Stimulated activated CD4-positive, alpha-beta T cell treated with anti-CD3 and anti-CD28 coated beads, Interleukin-1b, Interleukin-23, amount 100 ng/mL, for 1 hour (primary cell): ENCODE measurements at places on chromosomes 7 and 10.

DNA sequence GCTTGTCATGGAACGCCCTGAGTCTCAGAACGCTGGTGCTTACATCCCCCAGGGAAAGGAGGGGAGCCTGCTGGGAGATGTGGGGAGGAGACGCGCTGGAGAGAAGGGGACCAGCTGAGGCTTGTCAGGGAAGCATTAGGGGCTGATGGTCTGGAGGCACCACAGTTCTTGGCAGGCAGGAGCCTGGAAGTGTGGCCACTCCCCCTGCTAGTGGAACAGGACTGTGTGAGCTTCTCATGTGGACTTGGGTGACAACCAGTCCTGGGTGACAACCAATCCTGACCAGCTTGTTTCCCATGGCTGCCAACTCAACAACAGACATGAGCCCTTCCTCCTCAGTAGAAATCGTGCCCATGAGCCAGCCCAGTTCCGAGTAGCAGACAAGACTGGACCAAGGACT lies 87.8 kb downstream of the SPDYE5 start:
- DNase-seq, result no peak

GRCh38 chr7:46424934-46425333 lies 503.9 kb upstream of the IGFBP3 start:
- DNase-seq, result no peak

DNA sequence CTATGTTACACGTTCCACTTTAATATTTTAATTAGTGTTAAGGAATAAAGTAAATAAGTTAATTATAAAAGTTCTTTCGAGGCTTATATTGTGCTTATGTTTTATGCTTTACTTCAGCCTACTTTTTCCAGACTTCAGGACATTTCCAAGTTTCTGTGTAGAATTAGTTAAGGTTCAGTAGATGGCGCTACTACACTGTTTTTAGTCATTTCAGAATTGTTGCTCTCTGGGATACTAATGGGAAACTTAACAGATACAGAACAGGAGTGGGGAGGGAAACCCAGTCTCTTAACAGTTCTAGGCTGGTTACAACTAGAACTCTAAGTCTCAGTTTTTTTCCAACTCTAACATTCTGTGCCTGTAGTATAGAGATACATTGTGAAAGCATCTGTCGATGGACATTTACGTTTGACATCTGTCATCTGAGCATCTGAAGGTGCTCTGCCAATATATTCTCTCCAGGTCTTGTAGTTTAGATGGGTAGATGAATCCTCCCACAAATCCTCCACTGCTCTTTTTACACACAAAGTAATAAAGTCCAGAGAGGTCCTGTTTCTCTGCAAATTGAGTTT lies 56.8 kb upstream of the FAM171A1 start:
- DNase-seq, result no peak

- DNase-seq, result no peak
Measured at GRCh38 chr10:57897611-57898010, 370.1 kb downstream of the IPMK start.

DNA sequence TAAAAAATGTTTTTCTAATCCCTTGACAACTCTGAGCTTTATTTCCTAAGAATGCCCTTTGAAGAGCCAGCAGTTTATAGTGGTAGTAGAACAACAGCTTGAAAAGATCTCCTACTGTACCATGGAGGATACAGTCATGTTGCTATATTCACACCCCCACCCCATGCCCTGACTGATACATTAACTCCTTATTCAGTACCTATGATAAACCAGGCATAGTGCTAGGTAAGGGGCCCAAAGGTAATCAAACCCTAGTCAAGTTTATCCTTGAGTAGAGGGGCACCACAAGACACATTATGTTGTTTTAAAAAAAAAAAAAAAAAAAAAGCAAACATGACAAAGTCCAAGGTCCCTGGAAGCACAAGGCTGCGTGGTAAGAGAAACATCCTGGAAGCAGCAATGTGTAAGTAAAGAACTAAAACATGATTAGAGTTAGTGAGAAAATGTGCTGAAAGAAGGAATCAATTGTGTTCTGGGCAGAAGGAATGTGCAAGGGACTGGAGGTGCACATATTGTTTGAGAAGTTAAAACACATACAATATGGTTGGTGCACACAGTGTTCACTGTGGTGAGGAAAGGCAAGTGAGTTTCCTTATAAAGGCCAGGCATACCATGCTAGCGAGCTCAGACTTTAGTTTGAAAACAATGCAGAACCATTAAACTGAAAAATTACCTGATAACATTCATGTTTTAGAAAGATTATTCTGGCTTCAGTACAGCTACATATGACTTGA lies 51.2 kb downstream of the PDE1C start:
- no peak for DNase-seq

- no peak for DNase-seq
Measured at GRCh38 chr7:132959891-132960290, 122.0 kb downstream of the CHCHD3 start.

- no peak for DNase-seq
Measured at GRCh38 chr7:127986581-127987521, 44.4 kb downstream of the LRRC4 start.

DNA sequence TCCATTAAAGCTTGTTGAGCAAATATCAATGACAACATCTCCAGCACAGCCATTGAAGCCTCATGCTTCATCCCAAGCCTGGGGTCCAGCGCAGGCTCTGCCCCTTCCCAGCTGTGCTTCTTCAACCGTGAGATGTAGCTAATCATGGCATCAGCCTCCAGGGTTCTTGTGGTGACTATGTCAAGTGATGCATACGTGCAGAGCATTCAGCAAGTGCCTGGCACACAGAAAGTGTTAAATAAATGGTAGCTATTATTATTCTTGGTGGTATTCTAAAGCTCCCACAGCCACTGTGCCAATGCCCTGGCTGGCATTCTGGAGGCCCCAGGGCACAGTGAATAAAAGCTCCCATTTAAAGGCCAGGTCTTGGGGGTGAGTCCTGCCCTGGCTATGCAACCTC lies 146.6 kb downstream of the WDR11 start:
- no peak for DNase-seq

- DNase-seq, result no peak
Measured at GRCh38 chr10:123470336-123470921, 195.7 kb upstream of the GPR26 start.

GRCh38 chr7:140656548-140657515 lies 15.9 kb upstream of the ADCK2 start:
- DNase-seq, result no peak

GRCh38 chr7:100641860-100642533 lies 645 bp upstream of the TFR2 start:
- no peak for DNase-seq

DNA sequence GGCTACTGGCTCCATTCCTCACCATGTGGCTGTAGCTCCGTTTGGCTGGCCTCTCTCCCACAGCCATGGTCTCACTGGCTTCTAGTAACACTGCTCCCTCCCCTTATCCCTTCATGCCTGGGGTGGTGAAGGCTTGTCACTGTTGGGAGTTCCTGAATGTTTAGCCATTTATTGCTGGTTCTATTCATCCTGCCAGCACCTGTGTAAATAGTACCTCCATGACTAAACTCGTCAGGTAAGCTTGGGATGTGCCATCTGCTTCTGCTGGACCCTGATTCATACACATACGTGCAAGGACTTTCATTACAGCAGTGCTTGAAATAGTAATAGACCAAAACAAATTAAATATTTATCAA lies 61.6 kb downstream of the CCDC71L start:
- no peak for DNase-seq

GRCh38 chr10:79995979-79996634 lies 47.2 kb upstream of the SFTPD start:
- DNase-seq, result no peak

GRCh38 chr10:53864846-53865245 lies 936.2 kb downstream of the PCDH15 start:
- DNase-seq, result no peak

- DNase-seq, result no peak
Measured at GRCh38 chr10:5973069-5973468, 4.3 kb downstream of the IL15RA start.

- DNase-seq, result no peak
Measured at GRCh38 chr10:69640196-69640980, 10.3 kb downstream of the FAM241B start.

DNA sequence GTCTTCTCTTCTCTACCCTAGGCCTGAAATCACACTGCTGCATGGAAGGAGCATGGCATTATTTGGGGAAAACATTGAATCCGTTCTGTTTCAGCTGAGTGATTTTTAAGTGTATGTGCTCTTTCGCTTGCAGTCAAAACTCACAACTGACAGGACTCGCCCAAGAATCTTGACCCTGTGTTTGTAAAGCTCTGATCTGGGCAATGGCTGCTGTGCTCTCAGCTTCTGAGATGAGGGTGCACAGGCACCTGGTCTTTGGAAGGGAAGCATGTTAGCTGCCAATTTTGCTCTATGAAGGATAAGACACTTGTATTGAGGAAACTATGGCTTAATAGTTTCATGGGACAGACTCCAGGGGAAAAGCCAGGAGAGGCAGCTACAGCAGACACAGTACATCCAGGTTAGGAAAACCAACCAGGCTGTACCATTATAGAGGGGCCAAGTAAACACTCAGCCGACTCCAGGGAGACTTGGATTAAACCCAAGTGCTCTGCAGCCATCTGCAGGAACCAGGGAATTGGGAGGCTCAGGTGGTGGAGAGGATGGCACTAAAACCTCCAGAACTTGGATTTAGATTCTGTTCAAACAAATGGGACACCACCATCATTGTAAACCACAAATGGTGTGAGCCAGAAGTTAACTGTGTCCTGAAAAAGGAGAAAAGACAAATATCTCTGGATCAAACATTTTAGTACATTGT lies 43.3 kb downstream of the LYZL1 start:
- DNase-seq, result no peak

DNA sequence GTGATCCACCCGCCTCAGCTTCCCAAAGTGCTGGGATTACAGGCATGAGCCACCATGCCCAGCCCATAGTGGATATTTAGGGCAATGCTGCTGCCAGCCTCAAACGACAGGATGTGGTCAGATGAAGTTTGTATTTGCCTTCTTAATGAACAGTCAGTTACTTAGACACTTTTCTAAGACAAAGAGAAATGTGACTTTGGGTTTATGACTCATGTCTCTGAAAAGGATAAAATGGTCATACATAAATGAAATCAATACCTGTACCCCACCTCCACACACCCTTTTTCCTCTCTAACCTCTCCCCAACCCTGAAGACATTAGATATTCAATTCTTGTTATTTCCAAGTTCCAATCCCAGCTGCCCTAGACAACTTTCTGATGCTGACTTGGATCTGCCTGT lies 109.3 kb upstream of the INSIG1 start:
- DNase-seq, result no peak

DNA sequence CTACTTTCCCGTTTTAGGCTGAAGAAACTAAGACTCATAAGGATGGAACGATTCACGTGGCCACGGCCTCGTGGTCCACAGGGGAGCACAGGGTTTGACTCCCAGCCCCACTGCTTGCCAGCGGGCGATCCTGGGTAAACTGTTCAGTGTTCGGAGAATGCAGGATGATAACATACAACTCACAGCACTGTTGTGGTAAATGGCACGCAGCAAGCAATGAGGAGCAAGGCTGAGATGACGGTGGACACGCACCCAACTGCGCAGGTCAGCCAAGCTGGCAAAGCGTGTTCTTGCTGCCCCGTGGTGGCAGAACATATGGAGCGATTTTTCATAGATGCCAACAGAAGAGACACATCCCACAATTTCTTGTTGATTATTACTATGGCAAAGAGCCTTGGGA lies 272.7 kb downstream of the DNAJB6 start:
- DNase-seq, result no peak

DNA sequence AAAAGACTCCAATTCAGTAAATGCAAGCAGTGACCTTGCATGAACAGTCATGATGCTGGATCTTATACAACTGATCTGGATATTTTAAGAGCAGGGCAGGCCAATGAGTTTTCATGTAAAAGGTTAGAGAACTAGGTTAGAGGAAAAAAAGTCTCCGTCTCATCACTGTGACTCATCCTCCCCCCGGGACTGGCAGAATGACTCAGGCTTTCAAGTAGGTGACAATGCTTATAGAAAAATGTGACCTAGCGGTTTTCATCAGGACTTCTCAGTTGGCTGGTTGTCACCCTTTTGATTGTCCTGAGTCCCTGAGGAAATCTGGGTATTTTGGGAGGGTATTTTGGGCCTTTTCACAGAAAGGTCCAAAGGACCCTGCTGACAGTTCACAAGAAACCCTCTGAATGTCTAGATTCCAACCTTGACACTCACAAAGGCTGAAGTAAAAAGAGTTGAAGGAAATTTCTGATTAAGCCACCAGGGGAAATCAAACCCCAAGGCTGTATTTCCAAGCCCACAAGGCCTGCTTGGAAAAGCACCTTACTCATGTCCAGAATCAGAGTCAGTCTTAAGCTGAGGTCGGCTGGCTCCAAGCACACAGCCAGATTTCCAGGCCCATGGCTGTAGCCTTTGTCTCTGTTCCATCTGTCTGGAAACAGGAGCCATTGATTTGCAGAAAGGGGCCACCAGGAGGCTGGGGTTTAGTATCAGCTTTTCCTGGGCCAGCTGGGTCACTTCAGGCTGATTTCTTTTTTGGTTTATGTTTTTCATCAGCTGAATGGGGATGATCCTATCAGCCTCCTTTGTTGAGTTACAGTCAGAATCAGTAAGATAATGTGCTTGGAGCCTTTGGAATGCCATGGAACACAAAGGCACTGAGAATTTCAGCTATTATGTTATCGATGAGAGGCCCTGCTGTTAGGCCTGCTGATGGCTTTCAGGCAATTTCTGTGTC lies 226.4 kb upstream of the HABP2 start:
- no peak for DNase-seq
